ENCODE measurements at places on chromosomes 6 and 20.

- DNase-seq = no peak
Observed at GRCh38 chr6:147678253-147678652, 169.8 kb downstream of the SAMD5 start.

GRCh38 chr6:22042706-22043105 is 254.1 kb downstream of the PRL start:
- DNase-seq = no peak

DNA sequence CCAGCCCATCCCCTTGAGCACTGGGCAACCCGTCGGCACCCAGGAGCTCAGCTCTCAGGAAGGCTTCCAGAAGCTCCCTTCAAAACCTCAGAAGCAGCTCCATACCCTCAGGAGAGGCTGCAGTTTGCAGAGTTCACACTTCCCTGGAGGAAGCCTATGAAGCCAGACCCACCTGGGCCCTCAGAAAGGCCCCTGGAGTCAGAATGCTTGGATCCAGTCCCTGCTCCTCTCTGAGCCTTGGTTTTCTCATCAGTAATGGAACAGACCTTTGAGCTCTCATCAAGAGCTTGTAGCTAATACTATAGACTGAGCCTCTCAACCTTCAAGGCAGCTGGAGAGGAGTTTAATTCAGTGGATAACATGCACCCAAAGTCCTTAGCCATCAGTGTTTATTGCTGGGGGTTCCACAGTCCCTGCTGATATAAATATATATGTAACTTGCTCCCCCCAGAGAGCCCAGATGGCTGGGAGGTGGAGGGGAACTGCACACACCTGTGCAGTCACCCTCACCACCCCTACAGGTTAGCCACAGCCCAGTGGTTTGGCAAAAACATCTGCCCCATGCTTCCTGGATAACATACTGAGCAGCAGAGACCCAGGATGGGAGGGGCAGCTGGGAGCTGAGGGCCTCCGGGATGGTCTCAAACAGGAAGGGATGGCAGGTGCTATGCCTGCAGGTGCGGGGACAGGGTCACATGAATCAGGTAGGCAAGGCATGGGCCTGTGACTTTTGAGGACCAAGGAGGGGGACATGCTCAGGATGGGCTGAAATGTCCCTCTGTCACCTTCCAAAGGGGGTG is 120.1 kb downstream of the SNX5 start:
- no peak for DNase-seq

DNA sequence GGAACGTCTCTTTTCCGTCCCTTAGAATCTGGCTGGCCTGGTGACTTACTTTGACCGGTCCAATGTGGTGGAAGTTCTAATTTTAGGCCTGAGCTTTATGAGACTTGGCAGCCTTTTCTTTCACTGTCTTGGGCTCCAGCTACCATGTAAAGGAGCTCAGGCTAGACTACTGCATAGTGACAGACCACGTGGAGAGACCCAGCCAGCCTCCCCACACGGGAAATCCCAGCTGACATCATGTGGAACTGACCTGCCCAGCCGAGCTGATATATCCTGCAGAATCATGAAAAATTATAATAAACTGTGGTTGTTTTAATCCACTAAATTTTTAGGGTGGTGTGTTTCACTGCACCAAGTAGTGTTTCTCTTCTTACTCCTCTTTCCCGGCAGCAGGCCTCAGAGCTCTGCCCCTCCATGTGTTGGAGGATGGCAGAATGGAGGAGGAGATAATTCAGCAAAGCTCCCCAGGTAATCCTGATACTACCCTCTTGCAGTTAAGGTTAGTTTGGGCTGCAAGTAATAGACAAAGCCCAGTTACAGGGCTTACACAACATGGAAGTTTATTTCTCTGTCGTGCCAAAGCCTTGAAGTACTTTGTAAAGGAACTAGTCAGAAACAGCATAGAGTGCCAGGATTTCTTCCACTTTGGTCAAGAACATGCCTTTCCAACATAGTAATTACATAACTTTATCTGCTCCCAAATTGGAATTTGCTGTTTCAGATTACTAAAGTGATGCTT is 87.5 kb downstream of the SH3BGRL2 start:
- no peak for DNase-seq

- DNase-seq = no peak
Observed at GRCh38 chr20:62591122-62591468, 51.2 kb upstream of the SLCO4A1 start.

DNA sequence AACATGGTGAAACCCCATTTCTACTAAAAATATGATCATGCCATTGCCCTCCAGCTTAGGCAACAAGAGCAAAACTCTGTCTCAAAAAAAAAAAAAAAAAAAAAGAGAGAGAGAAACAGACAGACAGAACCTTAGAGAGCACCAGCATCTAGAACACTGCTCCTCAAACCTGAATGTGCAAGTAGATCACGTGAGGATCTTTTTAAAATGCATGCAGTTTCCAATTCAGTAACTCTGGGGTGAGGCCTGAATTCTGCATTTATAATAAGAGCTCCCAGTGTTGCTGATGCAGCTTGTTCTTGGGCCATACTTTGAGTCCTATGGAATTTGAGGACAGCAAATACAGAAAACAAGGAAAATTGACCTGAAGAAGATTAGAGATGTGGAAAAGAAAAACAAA is 218.3 kb downstream of the ALDH8A1 start:
- no peak for DNase-seq

- no peak for DNase-seq
Observed at GRCh38 chr6:140540743-140541142, 1166.3 kb upstream of the CITED2 start.

GRCh38 chr20:53036992-53037391 is 64.8 kb downstream of the TSHZ2 start:
- no peak for DNase-seq

GRCh38 chr6:32095338-32096086 is 13.6 kb downstream of the TNXB start:
- no peak for DNase-seq

GRCh38 chr6:140063021-140063399 is 688.6 kb upstream of the CITED2 start:
- no peak for DNase-seq

GRCh38 chr6:140180306-140180705 is 805.9 kb upstream of the CITED2 start:
- no peak for DNase-seq

- DNase-seq = no peak
Observed at GRCh38 chr6:139388384-139388783, 13.9 kb upstream of the CITED2 start.

- no peak for DNase-seq
Observed at GRCh38 chr20:48406498-48406897, 421.3 kb downstream of the PREX1 start.

- DNase-seq = no peak
Observed at GRCh38 chr6:128070406-128070805, 169.5 kb upstream of the THEMIS start.

- no peak for DNase-seq
Observed at GRCh38 chr6:18536591-18537055, 149.5 kb downstream of the RNF144B start.

DNA sequence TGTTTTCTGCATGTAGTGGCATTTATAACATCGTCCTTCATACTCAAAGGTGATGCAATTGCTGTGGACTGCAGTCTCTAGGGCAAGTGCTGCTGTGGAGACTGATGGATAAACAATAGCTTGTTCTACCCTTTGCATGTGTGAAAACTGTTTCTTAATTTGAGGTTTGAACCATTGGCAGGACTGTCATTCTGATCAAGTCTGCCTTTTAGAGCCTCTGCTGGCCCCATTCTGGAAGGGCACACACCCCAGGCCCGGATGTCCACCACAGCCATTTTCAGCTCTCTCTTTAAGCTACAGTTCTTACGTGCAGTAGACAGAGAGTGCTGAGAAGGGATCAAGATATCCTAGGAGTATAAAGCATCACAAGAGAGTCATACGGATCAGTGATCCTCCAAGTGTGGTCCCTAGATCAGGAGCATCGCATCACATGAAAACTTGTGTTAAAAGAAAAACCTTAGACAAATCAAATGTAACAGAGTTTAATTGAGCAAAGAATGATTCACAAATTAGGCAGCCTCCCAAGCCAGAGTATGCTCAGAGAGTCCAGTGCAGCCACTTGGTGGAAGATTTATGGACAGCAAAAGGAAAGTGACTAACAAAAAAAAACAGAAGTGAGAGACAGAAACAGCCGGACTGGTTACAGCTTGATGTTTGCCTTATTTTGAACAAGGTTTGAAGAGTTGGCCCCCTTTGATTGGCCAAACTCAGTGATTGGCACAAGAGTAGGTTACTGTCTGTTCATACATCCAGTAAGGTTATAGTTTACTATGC is 52.0 kb downstream of the FRK start:
- no peak for DNase-seq

DNA sequence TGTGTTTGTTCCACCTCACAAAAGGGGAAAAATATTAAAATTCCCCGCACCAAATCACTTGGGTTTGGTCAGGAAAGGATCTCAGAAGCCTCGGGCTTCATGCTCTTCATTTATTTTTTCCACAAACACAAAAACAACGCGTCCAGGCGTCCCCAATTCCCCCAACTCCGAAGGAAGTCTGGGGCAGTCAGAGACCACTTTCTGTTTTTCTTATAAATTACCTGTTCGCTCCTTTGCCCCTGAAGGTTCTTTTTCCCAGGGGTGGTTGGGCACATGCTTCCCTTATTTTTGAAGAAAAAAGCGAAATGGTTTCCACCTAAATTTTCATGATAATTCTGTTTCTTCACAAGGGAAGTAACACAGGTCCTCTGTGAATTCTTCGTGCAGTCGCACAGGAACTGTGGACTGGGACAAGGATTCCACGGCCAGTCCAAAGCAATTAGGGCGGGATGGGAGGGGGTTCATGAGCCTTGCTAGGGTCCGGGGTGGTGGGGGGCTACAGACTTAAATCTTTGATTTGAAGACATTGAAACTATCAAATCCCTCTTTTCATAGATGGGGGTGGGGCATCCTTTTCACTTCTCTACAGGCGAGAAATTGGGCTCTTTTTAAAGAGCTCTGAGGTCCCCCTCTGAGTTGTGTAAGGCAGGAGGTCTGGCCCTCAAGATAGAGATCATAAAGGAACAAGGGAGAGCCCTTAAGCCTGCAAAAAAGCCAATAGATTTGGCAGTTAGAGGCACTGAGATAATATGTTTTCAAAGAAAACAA is 30.5 kb upstream of the HFE start:
- DNase-seq = no peak

DNA sequence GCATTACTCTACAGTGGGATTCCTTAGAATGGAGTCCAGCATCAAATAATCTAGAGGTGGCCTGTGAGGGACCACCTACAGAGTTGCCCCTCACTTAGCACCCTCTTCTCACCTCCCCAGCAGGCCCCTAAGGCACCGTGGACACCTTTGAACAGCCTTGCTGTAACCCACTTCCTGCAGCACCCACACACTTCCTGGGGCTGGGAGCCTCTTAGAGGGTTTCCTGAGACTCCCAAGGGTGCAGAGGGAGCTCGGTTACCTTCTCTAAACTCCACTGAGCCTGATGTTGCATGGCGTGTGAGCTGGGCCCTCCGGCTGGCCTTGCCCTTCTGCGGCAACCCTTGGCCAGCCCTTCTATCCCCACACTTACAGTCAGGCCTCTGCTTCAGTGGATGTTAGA is 7.3 kb upstream of the SIRPG start:
- peak; percentile 81 for DNase-seq

DNA sequence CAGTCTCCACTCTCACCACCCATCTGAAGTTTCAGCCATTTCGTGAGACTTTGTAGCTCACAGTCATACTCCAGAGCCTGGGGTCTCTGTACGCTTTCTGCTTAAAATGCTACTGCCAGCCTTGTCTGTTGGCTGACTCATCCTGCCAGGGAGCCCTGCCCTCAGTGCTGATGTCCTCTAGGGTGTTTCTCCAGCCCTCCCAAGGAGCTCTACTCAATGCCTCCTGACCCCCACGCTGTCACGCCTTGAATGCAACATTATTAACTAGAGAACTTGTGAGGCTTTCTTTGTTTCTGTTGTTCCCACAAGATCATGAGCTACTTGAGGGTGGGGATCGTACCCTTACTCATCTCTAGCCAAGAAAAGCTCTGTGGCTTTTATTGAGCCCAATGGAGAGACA is 20.1 kb downstream of the KIF16B start:
- no peak for DNase-seq

- DNase-seq = no peak
Observed at GRCh38 chr20:963795-964194, 38.3 kb downstream of the RSPO4 start.

DNA sequence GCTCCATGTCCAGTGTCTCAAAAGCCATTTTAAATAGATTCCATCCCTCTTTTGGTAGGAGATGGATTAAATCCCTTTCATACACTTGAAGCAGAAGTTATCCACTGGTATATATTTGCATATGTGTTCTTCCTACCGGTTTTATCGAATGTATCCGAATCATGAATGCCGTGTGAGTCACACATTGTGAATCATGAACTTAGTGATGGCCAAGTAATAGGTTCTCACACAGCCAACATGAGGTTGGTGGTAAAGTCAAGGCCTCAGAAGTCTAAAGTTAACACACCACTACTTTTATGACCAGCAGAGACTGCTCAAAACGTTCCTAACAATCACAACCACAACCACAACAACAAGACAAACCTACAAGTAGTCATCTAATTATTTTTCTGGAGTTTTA is 345.5 kb downstream of the THBS2 start:
- DNase-seq = no peak

DNA sequence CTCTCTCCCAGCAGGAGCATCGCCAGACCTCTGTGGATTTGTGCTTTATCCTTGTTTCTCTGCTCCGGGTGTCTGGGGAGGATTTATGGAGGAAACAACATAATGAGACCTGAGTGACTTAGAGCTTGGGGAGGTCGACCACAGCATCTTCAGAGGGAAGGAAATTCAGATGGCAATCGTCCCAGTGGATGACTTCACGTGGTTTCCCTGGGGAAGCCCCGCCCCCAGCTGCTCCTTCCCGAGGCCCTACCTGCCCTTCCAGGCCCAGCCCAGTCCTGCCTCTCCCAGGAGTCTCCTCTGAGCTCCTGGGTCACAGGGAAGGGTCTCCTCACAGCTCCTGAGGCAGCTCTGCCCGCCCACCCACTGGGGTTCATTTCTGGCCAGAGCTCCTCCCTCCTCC is 430.3 kb upstream of the SULF2 start:
- DNase-seq = no peak

DNA sequence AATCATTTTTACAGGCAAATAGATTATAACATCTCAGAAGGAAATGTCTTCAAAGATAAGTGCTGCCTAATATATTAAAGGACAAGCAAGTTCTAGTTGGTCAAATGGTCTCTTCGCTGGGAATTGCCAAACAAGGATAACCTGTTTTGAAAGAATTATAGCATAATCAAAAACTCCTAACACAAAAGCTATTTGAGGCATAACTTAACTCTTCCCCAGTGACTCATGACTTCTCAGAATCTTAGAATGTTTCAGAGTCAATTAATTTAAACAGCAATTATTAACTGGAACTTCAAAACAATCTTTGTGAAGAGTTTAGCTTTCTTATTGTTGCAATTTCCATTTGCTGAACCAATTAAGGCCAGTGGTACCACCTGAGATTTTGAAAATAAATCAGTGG is 126.6 kb downstream of the MTFR2 start:
- DNase-seq = no peak

DNA sequence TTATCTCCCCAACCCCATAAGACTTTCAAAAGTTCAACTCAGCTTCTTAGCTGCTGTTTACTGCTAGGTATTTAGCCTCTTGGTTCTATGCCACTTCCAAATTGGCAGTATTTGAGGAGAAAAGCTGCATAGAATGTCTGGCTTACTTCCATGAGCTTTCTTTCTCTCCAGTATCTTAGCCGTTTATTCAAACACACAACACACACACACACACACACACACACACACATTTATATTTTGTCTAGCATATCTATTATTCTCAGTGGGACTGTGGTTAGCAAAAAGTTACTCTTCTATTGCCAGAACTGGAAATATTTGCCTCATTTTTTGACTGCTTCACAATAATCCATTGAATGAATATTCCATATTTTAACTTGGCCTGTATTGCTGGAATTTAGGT is 634.2 kb upstream of the IMPG1 start:
- no peak for DNase-seq

All from CD8-positive, alpha-beta T cell (primary cell).